Left cardiac atrium (tissue), 4 donors: ENCODE measurements at places on chromosomes 6 and 20. TPM values are rescaled to one million over a fixed set of nuclear protein-coding genes. Genes with fewer than 3 reads are reported as not detected.

Gene IL17A
- total RNA-seq: not detected

Gene PRRT1
- total RNA-seq: 0.77 TPM

Gene CST4
- not detected for total RNA-seq

Gene PNPLA1
- not detected for total RNA-seq

Gene THEMIS
- total RNA-seq: 0.97 TPM

Gene ACOT8
- total RNA-seq: 21.4 TPM

Gene MLN
- not detected for total RNA-seq

Gene SALL4
- total RNA-seq: 0.13 TPM

Gene COX4I2
- 11.4 TPM for total RNA-seq

- DNase-seq: no peak
Measured at GRCh38 chr6:35294308-35294945, 3.2 kb upstream of the DEF6 start.

DNA sequence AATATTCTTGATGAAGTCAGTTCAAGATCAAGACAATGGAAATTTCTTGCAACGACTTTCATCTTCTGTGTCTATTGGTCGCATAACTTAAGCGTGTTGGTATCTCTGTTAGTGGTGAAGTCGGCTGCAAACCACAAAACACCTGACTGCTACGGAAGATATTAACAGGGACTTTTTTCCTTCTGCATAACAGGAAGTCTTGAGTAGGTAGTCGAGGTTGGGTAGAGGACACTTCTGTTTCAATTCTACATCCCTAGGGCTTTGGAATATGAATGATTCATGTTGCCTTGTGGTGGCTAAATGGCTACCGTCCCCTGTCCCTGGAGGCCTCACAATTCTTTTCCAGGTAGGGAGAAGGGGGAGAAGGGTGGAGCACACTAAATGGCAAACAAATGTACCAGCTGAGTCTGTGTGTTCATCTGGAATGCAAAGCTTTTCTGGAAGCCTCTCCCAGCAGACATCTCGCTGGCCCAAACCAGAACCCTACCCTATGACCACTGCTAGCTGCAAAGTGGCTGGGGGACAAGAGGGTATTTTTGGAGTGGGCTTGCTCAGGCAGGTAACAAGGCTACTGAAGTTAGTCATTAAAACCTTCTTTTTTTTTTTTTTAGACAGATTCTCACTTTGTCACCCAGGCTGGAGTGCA, 34.6 kb upstream of the NKX2-2 start:
- DNase-seq: no peak

- DNase-seq: no peak
Measured at GRCh38 chr6:170405311-170405975, 98.9 kb downstream of the FAM120B start.

GRCh38 chr20:46330831-46331371, 22.6 kb upstream of the CDH22 start:
- no peak for DNase-seq

- no peak for DNase-seq
Measured at GRCh38 chr20:57621421-57622200, 1.4 kb upstream of the ZBP1 start.

GRCh38 chr6:2449572-2449940, 204.2 kb upstream of the GMDS start:
- no peak for DNase-seq

DNA sequence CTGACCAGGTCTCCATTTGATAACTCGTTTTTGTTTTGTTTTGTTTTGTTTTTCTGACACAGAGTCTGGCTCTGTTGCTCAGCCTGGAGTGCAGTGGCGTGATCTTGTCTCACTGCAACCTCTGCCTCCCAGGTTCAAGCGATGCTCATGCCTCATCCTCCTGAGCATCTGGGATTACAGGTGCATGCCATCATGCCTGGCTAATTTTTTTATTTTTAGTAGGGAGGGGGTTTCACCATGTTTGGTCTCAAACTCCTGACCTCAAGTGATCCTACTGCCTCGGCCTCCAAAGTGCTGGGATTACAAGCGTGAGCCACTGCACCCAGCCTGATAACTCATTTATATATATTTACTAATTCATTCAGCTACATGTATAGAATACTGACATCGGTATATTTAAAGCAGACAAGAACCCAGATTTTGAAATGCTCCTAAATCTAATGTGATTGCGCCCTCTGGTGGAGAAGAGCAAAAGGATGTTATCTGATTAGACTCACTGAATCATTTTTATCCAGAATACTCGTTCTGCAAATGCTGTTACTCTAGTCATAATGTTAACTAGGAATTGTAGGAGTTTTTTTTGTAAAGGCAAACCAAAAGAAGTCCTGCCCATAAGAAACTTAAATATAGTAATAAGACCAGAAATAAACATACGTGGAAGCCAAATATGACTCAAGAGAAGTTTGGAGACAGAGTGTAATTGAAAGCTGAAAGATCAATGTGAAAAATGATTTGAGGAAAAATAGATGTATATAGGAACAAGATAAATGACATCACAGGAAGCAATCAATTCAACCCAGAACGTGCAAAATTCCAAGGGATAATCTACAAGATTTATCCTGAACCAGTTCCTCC, 5.3 kb upstream of the COL12A1 start:
- DNase-seq: no peak

DNA sequence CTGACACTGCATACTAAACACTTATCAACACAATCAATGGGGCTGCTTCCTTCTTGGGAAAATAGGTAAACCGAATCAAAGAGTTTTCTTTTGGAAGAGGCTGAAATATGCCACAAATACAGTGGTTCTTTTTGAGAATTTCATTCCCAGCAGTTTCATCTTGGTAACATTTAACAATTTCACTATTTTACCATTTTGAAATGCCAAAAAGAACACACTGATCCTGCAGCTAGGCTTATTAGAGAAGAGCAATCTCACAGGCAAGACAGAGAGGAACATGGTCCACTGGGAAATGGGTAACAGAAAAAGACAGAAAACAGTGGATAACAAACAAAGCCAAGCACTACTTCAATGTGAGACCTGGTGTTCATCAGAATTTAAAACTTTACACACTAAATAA, 2.5 kb downstream of the CNR1 start:
- DNase-seq: no peak

- DNase-seq: peak; percentile 55
Measured at GRCh38 chr6:195861-196360, 96.4 kb upstream of the DUSP22 start.

DNA sequence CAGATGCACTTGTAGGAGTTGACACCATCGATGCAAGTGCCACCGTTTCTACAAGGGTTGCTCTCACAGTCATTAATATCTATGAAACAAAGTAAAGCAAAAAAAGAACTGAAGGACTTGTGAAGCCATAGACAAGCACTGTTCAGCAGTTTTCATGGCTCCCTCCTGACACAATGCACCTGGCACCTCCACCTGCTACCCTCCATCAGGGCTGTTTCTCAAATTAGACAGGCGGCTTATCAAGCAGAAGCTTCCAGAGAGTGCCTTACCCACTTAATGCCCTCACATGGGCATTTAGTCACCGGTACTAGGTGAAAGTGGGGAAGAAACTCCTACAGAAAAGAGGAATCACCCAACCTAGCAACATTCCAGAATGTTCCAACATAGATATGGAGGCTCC, 27.8 kb downstream of the JAG1 start:
- no peak for DNase-seq

- DNase-seq: no peak
Measured at GRCh38 chr6:122692807-122693580, 82.8 kb downstream of the PKIB start.

- DNase-seq: no peak
Measured at GRCh38 chr6:90502381-90502780, 84.5 kb downstream of the MAP3K7 start.

DNA sequence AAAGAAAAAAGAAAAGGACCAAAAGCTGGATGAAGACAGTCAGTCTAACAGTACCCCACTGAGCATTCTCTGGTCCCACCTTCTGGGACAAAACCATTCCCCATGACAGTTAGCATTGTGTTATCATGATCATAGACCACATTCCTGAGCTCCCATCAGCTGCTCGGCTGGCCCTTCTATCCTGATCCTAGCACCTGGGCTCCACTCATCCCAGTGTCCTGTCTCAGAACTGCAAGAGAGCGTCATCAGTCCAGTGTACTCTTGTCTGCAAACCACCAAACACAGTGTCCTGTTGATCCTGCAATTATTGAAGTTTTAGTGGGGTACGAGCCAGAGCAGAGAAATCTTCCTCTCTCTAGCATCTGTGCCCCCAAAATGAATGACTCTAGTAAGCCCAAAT, 16.0 kb upstream of the TAAR1 start:
- DNase-seq: no peak
